ENCODE measurements at places on chromosomes 16 and 17. TPM values are rescaled to one million over a fixed set of nuclear protein-coding genes. Genes with fewer than 3 reads are reported as not detected.

TBC1D3H gene
- not detected for polyA plus RNA-seq

GRCh38 chr16:200388-200787, 20.1 kb downstream of the HBQ1 start:
- DNase-seq: no peak

DNA sequence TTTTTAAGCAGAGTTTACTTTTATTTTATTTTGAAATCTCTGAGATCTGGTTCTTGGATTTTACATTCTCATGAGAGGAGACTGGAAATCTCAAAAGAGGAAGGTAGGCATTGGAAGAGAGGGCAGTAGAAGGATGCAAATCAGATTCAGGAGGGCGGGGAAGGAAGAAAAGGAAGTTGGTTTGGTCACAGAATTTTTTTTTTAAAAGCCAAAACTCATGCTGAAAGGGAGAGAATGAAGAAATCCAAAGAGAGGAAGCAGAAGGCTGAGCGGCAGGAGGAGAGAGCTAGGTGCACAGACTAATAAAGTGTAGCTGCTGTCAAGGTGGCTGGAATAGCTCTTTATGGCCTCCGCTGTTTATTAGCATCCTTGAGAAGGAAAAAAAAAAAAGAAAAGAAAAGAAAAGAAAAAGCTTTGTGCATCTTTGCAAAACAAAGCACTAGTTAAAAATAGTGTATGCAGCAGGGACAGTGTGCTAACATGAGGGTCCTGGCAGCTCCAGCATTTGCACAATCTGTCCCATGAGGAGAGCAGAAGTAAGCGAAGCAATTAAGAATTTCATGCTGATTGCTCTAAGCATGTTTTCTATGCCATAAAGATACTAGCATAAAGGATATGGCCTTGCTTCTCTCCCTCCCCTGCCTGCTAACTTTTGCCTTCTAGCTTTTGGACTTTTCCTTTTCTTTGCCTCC, 194.2 kb downstream of the ZFHX3 start:
- no peak for DNase-seq

DNA sequence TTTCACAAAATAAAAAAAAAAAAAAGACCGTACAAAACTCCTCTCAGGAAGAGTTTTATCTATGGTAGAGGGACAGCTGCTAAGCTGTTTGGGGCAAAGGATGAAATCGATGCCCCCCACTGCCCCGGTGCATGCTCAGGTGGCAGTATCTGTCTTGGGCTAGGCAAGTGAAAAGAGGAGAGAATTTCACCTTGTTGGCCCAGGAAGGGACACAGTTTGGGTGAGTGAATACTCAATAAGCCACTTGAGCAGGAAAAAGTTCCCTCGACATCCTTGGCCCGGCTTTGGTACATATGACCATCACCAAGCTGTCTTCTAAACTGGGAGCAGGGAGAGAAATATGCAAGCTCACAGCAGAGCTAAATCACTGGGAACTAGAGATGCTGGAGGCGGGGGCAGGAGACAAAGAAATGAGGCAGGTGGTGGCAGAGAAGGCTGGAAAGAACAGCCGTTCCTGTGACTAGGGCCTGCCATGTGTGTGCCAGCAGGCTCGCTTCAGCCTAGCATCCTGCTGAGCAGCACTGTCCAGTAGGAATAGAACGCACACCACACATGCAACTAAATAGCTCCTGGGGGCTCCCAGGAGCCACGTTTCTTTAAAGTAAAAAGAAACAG, 8.2 kb upstream of the EIF1 start:
- no peak for DNase-seq

DNA sequence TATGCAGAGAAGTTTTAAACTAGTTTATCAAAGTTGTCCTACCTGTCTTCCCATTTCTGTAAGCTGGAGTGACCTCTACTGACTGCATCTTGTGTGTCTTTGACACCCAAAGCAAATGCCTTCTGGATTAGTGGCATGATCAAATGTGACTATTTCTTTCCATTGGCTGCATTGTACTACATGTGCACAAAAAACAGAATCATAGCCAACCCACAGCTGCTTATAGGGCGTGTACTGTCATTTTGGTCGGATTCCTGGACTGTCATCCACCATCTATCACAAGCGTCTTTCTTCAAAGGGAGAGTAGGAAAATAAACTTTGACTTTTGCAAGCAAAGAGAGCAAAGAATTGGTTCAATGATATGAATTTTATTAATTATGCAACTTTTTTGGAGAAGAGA, 310.6 kb downstream of the MAP2K6 start:
- no peak for DNase-seq

DNA sequence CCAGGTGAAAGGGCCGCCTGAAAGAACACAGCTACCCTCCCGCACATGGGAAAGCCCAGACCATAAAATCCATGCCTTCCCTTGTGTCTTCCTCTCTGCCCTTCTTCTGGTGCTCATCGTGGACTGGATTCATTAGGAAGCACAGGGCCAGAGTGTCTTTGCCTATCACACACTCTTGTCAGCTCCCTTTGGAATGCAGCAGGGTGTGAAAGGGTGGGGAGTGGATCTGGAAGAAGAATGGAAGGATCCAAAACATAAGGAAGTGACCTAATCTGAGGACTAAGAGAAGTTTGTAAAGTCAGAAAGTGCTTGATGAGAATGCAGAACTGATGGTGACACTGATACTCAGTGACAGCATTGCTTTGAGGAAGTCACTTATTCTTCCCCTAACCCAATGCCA, 1147.3 kb upstream of the GOT2 start:
- no peak for DNase-seq

DNA sequence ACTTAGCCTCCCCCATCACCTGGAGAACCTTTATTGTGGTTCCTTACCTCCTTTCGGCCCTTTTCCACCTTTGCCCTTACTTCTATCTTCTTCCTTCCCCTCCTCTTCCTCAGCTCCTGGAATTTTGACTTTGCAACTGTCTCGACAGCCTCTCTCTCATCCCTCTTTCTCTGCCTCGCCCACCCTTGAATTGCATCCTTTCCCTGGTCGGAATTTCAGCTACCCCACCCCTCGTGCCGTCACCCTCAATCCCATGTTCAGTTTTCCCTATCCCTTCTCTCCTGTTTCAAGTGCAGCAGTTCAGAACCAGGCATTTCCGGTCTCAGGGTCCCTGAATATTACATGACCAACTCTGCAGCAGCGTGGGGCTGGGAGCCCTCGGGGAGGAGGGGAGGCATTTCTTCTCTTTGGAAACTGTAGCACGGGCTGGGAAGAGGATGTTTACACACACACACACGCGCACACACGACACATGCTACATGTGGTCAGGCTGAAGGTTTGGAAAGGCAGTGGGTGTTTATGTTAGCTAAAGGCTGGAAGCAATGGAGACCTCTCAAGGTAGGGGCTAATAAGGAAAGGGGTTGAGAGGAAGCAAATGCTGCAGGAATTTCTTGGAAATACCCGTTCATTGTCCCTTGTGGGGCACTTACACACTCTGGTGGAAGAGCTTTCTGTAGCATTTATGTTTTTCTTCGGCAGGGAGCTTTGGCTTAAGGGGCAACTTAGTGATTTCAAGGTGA, 971 bp downstream of the MINK1 start:
- DNase-seq: no peak

GRCh38 chr17:6380915-6381438, 53.9 kb downstream of the AIPL1 start:
- no peak for DNase-seq

DNA sequence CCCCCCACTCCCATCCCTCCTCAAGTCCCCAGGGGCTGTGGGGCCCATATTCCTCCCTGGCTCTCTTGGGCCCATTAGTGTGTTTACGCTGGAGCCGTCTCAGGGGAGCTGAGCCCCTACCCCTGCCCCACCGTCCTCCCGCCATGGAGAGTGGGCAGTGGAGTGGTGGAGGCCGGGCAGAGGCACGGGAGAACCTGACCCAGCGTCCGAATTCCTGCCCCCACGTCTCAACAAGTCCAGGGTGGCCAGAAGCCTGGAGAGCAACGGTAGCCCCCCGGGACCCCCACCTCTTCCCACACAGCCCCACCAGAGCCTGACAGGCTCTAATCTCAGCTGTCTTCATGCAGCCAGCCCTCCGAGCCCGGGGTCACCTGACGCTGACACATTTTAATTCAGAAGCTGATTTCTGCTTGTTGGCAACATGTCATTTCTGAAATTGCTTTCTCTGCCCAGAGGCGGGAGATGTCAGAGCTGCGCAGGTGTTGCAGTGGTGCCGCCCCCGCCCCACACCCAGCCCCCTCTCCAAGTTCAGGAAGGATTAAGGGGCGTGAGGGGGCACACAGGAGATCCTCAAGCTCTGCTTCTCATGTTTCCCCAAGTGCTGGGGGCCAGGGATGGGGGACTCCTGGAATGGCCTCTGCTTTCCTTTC, 32.6 kb downstream of the WNT9B start:
- no peak for DNase-seq

- DNase-seq: no peak
Observed at GRCh38 chr16:58292886-58293285, 1.9 kb downstream of the PRSS54 start.

DNA sequence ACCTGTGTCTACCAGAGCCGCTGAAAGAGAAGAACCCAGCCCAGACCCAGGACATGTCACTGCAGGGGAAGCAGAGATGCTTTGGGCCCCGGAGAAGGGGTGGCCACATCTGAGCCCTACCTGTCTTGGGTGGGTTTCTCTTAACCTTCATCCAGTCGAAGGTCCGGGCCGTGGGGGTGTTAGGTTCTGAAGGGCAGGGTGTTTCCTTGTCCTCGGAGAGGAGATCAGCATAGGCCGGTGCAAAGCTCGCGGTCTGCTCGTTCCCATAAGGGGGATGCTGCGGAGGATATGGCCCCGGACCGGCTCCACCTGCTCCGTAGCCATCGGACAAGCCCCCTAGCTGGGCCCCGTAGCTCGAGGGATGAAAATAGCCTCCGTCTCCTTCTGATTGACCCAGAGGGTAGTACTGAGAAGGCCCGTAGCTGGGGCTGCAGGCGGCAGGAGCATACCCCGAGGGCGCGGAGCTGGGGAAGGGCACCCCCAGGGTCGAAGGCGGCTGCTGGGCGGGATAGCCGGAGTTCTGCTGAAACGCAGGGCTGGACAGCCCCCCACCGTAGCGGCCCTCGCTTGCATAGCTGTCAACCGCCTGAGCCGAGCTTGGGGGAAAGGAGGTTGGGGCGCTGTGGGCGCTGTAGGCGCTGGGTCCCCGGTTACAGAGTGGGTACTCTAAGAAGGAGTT, 464 bp downstream of the HOXB1 start:
- no peak for DNase-seq

DNA sequence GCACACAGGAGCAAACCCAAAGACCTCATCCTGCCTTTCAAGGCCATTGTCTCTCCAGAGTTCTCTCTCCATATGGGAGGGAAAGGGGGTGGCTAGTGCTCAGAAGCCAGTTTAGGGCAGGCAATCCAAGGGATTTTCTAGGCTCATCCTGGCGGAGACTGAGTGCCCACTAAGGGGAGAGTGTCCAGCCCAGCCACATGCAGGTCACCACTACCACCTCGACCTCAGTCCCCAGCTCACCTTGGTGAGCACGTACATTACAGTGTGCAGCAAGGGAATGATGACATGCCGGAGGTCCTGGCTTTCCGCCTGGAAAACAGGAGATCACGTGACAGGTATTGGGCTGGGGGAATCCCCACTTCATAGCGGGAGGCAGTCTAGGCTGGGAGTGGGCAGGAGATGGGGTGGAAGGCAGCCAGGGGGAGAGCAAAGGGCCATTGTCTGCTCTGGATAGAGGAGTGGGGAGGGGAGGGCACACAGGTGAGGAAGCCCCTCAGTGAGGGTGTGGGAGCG, 29.9 kb downstream of the PIK3R6 start:
- DNase-seq: no peak

DNA sequence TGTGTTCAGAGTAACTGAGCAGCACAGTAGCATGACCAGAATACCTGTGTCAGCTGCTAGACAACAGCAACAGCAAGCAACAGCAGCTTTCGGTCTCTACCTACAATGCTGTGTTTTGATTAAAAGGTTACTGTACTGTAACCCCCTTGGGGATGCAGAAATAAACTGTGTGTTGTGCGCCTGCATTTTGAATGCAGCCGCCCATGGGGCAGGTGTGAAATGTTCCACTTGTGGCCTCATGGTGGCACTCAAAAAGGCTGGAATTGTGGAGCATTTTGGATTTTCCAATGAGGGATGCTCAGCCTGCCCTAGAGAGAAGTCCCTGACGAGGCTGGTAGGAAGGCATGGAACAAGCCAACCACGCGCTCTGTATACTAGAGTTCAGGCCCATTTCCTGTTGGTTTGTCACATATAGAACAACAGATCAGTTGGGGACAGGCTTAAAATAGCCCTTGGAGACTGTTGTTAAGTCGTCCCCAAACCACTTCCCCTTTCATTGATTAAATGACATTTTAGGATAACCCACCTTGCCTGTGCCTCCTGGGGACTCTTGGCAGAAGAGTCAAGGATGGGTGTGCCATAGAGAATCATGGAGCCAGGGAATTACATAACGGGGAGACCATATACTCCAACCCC, 27.1 kb downstream of the SCPEP1 start:
- DNase-seq: no peak

HS3ST6 gene
- not detected for polyA plus RNA-seq

DNA sequence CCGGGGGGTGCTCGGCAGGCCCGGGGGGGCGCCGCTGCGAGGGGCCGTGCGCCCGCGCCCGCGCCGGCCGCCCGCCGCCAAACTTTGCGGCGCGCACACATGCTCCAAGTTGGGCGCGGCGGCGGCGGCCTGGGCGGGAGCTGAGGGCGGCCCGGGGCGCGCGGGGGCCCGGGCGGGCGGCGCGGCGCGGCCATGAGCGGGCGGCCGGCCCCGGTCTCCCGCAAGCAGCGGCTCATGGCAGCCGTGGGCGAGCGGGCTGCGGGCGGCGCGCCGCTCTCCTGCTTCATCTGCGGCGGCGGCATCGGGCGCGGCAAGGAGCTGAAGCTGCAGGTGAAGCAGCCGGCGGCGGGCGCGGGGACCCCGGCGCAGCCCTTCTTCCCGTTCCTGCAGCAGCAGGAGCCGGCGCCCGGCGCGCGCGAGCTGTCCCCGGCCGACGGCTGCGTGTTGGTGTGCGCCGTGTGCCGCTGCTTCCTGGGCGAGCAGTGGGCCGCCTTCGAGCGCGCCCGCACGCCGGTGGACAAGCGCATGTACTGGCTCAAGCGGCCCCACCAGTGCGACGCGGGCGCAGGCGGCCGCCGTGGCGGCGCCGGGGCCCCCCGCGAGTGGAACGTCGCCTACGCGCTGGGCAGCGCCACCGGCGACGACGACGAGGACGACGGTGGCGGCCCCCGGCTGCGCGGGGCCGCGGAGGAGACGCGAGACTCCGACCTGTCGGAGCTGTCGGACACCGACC, 57.2 kb upstream of the CIBAR2 start:
- DNase-seq: no peak

DNA sequence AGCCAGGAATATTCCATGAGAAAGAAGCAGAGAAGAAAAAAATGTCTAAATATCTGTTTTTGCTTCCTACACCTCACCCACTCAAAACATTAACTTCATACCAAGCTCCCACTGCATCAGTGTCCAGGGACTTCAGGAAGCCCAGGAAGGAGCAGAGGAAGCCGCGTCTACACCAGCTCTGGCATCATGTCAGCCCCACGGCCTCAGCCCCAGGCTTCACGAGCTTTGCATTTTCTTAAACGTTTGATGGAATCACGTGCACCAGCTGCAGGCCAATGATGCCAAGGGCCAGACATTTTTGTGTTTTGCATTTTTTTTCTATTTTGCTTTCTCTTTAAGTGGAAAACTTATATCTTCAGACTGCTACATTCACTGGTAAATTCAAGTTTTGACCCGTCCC, 48.6 kb downstream of the CDRT4 start:
- no peak for DNase-seq

GP1BA gene
- not detected for polyA plus RNA-seq

- DNase-seq: no peak
Observed at GRCh38 chr17:38706505-38707216, 1.6 kb downstream of the MLLT6 start.

TMC8 gene
- polyA plus RNA-seq: 0.40 TPM
